Activated CD4-positive, alpha-beta T cell treated with anti-CD3 and anti-CD28 coated beads, Interleukin-2, amount 10 ng/mL, durations not matched to agents 7 days and 5 days (primary cell): ENCODE measurements at places on chromosomes 3 and 15.

- DNase-seq = no peak
These were observed 12.3 kb upstream of the P2RY14 start for GRCh38 chr3:151290673-151291072.

- DNase-seq = no peak
These were observed 102.7 kb downstream of the IMPG2 start for GRCh38 chr3:101217472-101218245.

- DNase-seq = no peak
These were observed 1.3 kb upstream of the UNC13C start for GRCh38 chr15:53976844-53977392.

DNA sequence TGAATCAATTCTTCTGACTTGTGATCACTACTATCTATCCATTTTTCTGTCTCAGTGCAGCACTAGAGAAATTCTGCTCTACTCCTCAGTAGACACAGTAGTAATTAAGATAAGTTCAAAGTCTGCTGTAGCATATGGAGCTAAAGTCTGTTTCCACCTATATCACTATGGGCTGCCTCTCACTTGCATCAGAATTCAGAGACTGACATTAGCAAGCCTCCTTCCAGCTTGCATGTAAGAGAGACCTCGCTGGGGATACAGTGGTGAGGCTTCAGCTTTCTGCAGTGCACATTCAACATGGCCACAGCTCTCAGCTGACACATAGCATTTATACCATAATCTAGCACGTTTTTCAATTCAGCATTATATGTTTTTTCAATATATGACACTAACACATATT is 217.0 kb downstream of the PLOD2 start:
- DNase-seq = no peak

GRCh38 chr3:62119139-62119538 is 254.2 kb downstream of the FEZF2 start:
- no peak for DNase-seq

GRCh38 chr3:115772951-115773350 is 149.6 kb downstream of the GAP43 start:
- no peak for DNase-seq

DNA sequence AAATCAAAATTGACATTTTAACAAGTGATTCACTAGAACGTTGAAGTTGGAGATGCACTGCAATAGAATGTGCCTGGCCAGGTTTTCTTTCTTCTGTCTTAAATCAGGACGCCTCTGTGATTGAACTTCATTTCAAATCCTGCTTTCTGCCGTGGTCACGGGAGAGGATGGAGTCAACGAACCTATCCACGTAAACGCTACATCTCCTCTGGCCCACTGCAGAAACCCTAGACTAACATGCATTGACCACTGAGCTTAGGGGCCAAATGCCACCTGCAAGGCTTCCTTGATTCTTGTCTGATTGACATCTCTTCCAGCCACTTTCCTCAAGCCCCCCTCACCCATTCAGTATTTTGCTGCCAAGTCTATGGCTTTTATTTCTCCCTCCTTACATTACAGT is 6.3 kb upstream of the MECOM start:
- DNase-seq = no peak

- DNase-seq = no peak
These were observed 731.1 kb upstream of the SGO1 start for GRCh38 chr3:20916951-20917606.

GRCh38 chr3:126252373-126252772 is 72.0 kb upstream of the ALDH1L1 start:
- no peak for DNase-seq

DNA sequence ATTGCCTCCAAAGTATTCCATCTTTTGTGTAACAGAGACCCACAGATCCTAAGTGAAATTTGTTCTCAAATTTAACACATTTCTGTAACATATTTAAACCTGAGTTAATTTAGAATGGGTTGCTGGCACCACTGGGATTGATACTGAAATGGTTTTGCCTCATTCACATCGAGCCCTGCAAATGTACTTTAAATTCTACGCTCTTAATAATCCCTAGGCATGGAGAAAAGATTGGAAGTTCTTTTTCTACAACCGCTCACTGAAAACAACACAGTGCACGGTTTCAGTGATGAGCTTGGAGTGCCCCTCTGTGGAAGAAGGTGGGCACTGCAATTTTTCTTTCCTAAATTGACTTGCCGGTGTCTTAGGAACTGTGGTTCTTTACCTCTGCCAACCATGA is 109.9 kb upstream of the ATP11B start:
- peak; percentile 68 for DNase-seq

- no peak for DNase-seq
These were observed 145.0 kb downstream of the ARNT2 start for GRCh38 chr15:80549191-80549590.

DNA sequence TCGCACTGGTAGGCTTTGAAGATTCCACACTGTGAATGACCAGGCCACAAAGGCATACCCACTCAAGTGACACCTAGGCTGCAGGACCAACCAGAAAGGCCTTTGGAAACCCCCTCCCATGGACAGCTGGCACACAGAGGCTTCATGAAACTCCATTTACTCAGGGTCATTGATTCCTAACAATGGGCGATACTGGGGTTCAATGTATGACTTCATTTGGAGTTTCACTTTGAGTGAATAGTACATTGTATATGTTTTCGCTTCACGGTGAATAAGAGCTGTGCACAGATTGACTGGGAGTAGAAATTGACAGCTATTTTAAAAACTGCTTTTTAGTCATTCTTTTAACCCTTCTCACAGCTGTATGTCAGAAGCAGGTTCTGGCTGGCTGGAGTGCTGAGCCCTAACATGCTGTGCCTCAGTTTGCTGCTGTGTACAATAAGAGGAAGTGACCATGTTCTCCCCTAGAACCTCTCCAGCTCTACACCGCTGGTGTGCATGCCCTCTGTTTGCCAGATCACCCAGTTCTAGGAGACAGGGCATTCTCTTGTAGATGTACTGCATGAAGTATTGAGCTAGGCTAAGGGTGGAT is 15.4 kb upstream of the CX3CR1 start:
- no peak for DNase-seq

GRCh38 chr15:98160236-98160635 is 199.7 kb downstream of the ARRDC4 start:
- DNase-seq = peak; percentile 85

GRCh38 chr3:160127308-160127707 is 97.9 kb upstream of the C3orf80 start:
- no peak for DNase-seq

GRCh38 chr3:23624305-23624704 is 181.4 kb upstream of the UBE2E1 start:
- no peak for DNase-seq

DNA sequence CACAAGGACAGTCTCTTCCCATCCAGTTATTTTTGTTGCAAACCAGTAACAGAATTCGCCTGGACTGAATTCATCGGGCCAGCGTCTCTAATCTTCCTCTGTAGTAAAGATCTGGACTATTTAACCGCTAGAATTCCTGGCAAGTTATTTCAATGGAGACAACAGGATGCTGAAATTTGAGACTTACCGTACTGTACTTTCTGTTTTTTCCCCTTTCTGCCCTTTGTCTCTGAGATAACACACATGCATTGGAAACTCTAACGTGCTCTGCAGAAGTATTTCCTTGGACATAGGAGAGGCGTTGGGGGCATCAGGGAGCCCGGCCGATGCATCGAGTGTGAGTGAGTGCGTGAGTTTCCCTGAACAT is 61.5 kb downstream of the ASB7 start:
- no peak for DNase-seq

- no peak for DNase-seq
These were observed 195.0 kb downstream of the ZNF621 start for GRCh38 chr3:40719660-40720287.

DNA sequence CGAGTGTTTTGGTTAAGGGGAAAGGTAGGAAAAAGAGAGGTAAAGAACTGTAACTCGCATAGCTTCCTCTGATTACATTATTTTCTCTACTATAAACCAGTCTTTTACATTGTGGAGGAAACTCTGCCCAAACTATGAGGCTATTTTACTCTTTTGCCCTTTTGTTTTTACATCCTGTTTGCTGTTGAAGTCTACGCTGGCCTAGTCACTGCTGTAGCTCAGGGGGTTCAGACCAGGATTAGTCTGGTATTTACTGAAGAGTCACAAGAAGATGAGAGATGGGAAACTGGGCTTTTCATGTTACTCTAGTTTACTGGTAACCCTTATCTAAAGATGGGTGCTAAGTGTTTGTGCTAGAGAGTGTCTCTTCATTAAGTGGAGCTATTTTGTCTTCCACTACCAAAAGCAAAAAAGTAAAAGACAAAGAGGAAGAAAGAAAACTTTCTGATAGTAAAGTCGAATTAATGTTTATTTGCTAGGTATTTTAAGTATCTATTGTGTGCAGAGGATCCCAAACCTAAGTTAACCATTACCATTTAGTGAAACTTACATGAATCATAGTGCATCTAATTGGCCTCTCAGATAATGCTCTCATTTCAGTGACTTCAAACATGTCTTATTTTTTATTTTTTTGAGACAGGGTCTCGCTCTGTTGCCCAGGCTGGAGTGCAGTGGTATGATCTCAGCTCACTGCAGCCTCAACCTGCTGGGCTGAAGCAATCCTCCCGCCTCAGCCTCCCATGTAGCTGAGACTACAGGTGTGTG is 10.9 kb downstream of the RARB start:
- no peak for DNase-seq

DNA sequence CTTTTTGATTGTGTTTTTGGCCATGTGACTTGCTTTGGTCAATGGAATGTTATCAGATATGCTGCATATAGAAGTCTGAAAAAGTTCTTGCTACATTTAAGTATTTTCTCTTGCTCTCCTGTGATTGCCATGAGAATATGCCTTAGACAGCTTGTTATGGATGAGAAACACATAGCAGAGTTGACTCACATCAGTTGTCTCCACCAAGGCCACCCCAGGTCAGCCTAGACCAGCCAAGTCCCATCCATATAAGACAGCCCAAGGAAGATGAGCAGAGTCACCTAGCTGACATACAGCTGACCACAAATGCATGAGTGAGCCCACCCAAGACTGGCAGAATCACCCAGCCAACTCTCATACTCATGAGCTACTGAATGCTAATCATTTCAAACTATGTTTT is 153.0 kb downstream of the THRB start:
- DNase-seq = no peak

GRCh38 chr3:87575550-87575949 is 299.2 kb upstream of the POU1F1 start:
- no peak for DNase-seq

GRCh38 chr15:62658498-62658897 is 384.0 kb upstream of the TPM1 start:
- no peak for DNase-seq

DNA sequence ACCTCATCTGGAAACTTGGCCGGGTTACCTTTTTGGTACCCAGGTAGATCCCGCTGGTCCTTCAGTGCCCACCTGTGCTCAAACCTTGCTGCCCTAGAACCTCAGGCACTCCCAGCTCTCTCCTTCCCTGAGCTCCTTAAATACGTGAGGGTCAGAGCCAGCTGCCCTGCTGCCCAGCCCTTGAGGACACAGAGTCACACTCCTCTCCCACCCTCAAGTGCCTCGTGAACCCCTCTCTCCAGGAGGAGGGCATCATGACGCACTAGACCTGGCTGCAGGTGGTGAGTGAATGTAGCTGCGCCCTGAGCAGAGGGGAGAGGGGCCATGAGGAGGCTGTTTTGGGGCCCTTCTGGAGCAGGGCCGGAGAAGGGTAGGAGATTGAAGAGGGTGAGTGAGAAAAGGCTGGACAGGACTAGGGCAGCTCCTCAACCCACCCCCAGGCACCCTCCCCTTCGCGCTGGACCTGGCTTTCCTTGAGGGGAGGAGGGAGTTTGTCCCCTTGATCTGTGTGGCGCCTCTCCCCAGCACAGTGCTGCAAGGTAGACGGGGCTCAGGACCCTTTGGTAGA is 941 bp downstream of the SLC12A8 start:
- no peak for DNase-seq

- peak; percentile 46 for DNase-seq
These were observed 23.6 kb downstream of the RHCG start for GRCh38 chr15:89472785-89473256.

GRCh38 chr3:121970047-121970446 is 52.0 kb downstream of the ILDR1 start:
- DNase-seq = no peak

- peak; percentile 70 for DNase-seq
These were observed 64.5 kb downstream of the KLHL25 start for GRCh38 chr15:85730001-85730820.

DNA sequence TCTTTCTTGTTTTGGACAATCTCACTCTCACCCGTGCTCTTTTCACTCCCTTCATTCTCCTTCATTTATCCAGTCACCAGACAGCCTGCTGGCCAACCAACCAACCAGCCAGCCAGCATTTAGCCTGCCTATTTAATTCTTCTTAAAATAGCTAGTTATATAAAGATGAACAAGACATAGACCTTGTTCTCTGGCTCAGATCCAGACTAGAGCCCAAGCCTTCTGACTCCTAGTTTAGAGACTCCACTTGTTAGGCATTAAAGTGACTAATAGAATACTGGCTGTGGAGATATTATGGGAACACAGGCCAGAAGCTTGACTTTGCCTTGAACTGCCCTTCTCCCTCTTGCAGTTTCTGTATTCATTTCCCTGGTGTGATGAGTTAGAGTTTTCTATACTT is 215.3 kb upstream of the THRB start:
- DNase-seq = no peak
